Inflammatory macrophage treated with lipopolysaccharide for 1 hour (primary cell): ENCODE measurements at places on chromosomes 12 and 14.

GRCh38 chr14:68426661-68427549 lies 366.0 kb downstream of the ZFP36L1 start:
- no peak for DNase-seq

- DNase-seq: no peak
Observed at GRCh38 chr12:121738340-121738858, 25.8 kb downstream of the TMEM120B start.

DNA sequence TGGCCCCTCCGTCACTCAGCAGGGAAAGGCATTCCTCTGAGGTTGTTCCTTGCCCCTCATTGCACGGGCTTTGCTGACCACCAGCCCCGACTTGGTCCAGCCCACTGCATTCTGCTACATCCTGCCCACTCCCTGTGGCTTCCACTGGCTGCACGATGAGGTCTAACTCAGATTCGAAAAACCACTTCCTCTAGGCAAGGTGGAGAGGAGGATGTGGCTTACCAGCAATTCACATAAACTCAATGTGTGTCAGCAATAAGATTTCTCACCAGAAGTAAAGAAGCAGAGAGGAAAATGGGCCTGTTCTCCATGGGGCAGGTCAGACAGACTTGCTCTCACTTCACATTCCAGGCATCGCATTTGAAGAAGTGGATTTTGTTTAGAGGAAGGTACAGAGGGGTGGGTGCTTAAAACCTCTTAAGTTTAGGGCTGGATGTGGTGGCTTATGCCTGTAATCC lies 14.7 kb downstream of the GPR68 start:
- DNase-seq: no peak

GRCh38 chr12:61757831-61758505 lies 502.2 kb upstream of the USP15 start:
- DNase-seq: no peak

- DNase-seq: no peak
Observed at GRCh38 chr12:95548539-95549391, 2.5 kb downstream of the USP44 start.

- DNase-seq: no peak
Observed at GRCh38 chr12:132176920-132177551, 32.8 kb downstream of the NOC4L start.

DNA sequence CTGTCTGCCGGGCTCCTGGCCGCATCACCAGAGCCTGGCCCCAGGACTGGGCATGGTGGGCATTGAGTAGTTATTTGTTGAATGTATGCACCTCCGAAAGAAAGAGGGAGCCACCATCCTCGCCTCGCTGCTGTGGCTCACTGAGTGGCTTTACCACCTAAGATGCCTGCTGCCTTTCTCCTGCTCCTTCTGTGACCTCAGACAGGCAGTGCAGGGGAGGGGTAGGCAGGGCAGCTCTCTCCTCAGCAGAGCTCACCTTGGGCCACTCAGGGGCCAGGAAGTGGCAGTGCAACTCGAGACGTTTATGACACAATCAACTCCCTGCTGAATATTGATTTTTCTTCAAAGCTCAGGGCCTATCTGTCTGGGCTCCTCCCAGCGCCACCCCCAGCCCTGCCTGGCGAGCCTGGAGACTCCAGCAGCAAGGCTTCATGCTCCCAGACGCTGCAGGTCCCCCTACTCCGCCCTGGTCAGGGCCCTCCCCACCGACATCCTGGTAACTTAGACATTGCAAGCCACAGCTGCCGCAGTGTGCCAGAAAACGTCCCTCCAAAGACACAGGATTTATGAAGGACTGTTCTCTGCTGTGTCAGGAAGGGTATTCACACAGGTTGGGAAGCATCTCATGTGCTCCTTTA lies 84.3 kb upstream of the DIO3 start:
- no peak for DNase-seq

DNA sequence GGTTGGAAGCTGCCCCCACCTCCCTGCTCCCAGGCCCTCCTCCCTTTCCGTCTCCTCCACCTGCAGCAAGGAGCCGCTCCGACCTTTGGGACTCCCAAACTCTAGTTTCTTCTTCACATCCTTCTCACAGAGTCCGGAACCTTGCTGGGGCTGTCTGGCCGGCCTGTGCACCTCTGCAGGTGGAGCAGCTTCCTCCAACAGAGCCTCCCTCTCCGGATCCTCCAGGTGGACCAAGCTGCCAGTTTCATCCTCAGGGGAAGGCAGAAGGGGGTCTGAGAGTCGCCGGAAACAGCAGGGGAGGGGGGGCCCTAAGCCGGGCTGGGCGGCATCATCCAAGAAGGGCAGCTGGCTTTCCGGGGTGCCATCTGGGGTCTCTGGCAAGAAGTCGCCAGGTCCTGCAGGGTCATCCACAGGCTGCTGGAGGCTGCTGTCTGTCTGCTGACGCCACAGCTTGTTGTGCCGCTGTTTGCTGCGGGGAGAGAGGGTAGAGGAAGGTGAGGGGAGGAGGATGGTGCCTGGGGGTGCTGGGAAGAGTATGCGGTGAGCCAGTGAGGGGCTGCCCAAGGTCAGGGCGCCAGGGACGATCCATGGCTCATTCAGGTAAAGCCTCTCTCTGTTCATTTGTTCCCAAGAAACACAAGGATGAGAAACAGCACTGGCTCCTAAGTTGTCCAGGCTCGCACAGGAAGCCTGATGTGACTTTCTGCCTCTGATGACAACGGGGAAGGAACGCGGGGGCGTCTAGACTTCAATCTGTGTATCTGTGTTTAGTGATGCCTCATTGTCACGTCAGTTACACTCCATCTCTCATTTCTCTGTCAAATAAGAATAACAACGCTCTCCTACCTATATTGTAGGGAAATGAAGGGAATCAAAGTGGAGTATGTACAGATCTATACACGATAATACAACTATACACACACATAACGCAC lies 61.3 kb upstream of the CORO1C start:
- no peak for DNase-seq

GRCh38 chr12:64840949-64841717 lies 16.7 kb downstream of the TBC1D30 start:
- DNase-seq: no peak

- no peak for DNase-seq
Observed at GRCh38 chr14:29042551-29042950, 276.0 kb downstream of the FOXG1 start.

- DNase-seq: no peak
Observed at GRCh38 chr12:93016752-93017350, 87.8 kb upstream of the EEA1 start.

DNA sequence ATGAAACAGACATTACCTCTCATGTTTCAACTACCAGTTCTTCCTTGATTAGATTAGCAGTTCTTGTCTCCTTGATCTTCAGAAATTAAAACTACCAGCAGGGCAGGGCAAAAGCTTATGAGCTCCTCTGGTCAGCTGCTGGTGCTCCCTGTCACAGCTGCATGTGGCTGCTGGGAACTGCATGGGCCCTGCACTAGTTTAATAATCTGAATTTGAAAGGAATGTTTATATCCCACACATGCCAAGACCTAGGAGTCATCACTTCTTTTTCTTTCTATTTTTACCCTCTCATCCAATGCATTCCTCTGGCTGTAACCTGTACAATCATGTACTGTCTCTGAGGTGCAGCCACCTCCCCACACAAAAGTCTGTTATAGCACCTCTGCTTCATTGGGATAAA lies 73.9 kb downstream of the ARMH4 start:
- no peak for DNase-seq
